Stimulated activated CD8-positive, alpha-beta memory T cell treated with anti-CD3 and anti-CD28 coated beads, Interleukin-15, amount 100 ng/mL, for 4 hours (primary cell): ENCODE measurements at places on chromosomes 4 and X.

DNA sequence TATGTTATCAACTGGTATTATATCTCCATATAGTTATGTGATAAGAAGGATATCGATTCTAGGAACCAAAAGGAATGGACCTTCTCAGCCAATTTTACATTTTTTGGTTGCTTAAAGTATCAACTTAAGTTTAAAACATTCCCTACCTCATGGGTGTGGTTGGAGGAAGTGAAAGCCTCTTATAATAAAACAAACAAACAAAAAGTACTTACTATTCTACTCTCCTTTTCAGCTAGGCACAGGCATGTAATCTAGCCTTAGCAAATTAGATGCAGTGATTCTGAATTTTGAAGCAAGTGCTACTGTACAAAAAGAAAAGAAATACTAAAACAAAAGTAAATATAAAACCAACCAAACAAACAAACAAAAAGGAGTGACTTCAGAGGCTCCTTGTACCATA lies 485.4 kb downstream of the C4orf33 start:
- no peak for DNase-seq

DNA sequence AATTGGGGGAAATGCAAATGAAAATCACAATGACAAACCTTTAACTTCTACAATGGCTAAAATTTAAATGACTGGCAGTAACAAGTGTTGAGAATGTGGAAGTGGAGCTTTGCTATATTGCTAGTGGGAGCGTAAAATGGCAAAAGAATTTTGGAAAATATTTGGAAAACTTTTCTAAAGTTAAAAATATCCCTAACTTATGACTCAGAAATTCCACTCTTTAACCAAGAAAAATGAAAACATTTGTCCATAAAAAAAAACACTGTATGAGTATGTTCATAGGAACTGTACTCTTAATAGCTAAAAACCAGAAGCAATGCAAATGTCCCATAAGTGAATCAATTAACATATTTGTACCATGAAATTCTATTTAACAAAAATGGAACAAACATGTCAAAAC lies 3.6 kb downstream of the TBCK start:
- DNase-seq = no peak

- no peak for DNase-seq
These were observed 29.3 kb upstream of the CT47A1 start for GRCh38 chrX:121014826-121015225.

- no peak for DNase-seq
These were observed 225.1 kb upstream of the GALNTL6 start for GRCh38 chr4:171588051-171588545.

GRCh38 chr4:77184974-77185373 lies 28.0 kb downstream of the CCNG2 start:
- DNase-seq = no peak

DNA sequence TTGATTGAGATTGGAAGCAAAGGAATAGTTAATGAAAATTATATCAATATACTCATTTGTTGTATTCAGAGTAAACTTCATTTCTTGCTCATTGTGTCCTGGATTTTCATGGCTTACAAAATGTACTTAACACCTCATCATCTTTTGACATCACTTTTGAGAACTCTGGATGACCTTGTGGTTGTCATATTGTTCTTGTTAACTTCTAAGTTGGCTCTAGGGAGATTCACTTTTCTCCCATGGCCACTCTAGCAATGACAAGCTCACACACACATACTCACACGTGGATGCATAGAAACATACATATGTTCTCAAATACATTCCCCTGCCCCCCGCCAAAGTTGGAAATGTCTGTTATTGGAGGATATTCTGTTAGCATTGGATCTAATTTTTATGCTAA lies 15.3 kb downstream of the PHEX start:
- DNase-seq = no peak

DNA sequence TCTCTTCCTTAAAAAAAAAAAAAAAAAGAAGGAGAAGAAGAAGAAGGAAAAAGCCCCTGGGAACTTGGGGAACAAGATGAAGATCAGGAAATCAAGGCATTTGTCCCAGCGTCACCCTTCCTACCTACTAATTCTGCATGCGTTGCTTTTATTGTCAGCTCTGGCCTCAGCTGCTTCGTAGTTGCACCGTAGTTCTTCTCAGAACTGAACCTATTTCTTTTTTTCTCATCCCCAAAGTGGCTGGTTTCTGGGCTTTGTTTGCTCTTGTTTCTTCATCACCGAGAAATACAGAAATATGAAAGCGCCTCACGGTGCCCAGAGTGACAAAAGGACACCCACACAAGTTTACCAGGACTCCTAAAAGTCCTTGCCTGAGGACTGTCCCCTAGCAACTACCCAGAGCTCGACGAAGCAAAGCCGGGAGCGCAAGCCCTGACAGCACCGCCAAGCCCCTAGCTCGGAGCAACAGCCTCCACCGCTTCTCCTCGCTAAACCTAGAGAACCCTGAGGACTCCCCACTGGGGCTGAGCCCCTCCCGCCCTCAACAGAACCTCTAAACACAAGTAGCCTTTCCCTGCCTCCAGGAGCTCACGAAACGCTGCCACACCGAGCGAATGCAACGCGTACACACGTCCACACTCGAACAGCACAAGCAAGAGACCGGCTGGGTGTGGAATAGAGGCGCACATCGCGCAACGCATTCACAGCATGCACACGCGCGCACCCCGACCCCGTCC lies 710 bp downstream of the PRKG2 start:
- no peak for DNase-seq

GRCh38 chr4:25703731-25704388 lies 48.2 kb downstream of the SLC34A2 start:
- no peak for DNase-seq

- no peak for DNase-seq
These were observed 152.0 kb downstream of the IL15 start for GRCh38 chr4:141788169-141788915.

GRCh38 chr4:67996127-67996526 lies 32.8 kb upstream of the TMPRSS11A start:
- no peak for DNase-seq

DNA sequence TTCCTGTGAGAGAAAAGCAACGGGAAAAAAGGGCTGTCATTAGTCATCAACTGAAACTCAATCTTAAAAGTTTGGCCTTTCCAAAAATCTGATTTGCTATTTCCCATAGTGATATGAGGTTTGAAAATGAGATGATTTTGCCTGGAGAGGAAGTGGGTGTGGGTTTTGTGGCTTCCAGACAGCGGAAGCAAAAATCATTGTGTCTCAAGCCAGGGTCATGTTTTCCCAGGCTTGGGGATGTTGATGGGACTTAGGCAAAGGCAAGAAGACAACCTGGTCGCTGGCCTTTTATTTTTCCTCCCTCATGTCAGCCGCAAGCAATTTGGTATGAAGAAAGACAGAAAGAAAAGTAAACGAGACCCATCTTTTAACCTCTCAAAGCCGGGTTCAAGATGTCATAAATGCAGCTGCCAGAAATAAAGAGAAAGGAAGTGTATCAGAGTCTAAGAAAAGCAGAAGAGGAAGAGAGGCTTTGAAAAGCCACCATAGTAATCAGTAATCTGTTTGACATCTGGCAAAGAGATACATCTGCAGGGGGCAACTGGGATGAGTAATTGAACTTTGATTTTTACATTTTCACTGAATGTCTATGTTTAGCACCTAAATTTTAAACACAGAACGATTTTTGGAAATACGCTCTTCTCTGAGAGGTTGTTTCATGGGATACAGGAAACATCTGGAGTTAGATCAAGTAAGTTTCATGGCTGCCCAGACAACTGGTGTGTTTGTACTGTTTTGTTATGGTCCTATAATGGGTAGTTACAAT lies 521.6 kb upstream of the SLIT2 start:
- no peak for DNase-seq

DNA sequence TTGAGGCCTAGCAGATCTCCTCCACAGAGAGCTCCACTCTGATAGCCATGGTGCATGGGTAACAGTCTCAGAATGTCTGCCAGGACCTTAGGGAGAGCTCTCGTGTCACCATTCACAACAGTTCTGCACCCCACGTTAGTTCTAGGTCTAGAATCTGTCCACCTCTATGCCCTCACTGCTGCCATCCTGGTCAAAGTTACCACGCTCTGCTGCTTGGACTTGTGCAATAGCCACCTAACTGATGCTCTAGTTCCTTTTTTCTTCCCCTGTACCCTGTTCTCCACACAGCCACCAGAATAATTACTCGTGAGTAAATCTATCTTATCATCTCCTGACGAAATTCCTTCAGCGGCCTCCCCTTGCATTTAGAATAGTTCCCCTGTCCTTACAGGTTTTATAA lies 268.8 kb upstream of the GATB start:
- DNase-seq = no peak

GRCh38 chr4:3413217-3413671 lies 28.5 kb upstream of the HGFAC start:
- no peak for DNase-seq

DNA sequence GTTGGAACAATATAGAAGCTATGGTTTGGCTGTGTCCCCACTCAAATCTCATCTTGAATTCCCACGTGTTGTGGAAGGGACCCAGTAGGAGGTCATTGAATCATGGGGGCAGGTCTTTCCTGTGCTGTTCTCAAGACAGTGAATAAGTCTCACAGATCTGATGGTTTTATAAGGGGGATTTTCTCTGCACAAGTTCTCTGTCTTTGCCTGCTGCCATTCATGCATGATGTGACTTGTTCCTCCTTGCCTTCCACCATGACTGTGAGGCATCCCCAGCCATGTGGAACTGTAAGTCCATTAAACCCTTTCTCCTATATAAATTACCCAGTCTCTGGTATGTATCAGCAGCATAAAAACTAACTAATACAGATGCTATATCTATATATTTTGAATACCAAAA lies 135.2 kb upstream of the EDNRA start:
- DNase-seq = no peak

DNA sequence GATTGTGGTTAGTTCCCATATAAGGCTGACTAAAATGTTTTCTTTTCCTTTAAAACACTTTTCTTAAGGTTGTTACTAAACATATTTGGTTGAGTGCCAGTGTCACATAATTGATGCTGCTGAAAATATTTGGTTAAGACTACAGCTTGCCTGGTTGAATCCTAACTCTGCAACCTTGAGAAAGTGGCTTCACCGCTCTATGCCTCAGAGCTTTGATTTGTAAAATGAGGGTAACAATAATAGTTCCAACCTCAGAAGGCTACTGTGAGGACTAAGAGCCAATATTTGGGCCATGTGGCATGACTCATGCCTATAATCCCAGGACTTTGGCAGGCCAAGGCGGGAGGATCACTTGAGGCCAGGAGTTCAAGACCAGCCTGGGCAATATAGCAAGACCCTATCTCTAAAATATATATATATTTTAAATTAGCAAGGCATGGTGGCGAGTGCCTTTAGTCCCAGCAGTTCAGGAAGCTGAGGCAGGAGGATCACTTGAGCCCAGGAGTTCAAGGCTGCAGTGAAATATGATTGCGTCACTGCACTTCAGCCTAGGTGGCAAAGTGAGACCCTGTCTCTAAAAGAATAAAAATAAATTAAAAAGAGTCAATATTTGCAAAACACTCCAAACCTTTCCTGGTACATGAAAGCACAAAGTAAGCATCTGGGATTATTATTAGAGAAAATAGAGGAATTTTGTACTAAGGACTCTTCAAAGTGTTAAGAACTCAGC lies 7.1 kb upstream of the NEIL3 start:
- DNase-seq = no peak

- no peak for DNase-seq
These were observed 66.1 kb downstream of the HADH start for GRCh38 chr4:108055787-108056186.

DNA sequence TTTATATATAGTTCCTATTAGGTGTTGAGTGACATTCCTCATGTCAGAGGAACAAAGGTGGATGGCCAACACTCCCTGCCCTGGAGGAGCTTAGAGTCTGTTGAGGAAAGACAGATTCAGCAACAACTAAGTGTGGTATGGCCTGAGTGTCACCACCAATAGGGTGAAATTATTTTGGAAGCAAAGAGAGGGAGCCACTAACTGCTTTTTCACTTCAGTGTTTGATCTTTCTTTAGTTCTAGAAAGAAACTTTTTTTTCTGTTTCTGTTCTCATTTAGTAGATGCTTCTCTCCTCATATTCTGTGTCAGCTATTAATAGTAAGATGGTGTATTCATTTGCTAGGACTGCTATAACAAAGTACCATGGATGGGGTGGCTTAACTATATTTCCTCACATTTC lies 81.5 kb downstream of the ARX start:
- no peak for DNase-seq

GRCh38 chr4:122980860-122981259 lies 58.5 kb upstream of the NUDT6 start:
- no peak for DNase-seq

DNA sequence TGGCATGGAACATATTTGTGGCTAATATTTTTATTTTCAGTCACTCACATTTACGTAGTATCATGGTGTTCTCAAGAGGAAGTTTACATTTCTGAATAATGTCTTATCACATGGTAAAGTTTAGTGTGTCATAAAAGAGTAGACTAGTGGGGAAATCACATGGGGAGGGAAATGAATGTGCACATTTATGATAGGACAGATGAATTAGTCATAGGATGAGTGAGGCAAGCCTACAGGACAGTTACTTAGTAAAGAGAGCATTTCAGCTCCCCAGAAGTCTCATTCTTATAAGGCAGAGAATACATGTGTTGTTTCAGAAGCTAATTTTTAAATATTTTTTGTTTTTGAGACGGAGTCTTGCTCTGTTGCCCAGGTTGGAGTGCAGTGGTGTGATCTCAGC lies 6.2 kb downstream of the GK start:
- DNase-seq = no peak

- DNase-seq = no peak
These were observed 69.9 kb downstream of the HMGB2 start for GRCh38 chr4:173264245-173264644.

DNA sequence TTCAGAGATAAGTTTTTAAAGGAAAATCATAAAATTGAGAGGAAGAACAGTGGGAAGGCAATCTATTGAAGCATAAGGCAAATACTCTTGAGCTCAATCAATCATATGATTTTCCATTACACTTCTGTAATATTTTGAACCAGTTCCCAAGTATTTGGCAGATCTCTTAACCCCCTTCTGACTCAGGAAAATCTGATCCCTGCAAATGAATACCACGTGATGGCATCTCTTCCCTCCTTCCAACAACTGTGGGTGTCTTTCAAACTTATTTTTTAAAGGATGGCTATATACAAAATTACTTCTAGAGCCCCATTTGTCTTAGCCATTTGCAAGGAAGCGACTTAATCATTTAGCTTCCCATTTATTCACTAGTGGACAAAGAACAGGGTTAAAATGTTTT lies 41.9 kb downstream of the AMOT start:
- no peak for DNase-seq

- DNase-seq = no peak
These were observed 167.6 kb upstream of the CXorf66 start for GRCh38 chrX:140132937-140133336.

DNA sequence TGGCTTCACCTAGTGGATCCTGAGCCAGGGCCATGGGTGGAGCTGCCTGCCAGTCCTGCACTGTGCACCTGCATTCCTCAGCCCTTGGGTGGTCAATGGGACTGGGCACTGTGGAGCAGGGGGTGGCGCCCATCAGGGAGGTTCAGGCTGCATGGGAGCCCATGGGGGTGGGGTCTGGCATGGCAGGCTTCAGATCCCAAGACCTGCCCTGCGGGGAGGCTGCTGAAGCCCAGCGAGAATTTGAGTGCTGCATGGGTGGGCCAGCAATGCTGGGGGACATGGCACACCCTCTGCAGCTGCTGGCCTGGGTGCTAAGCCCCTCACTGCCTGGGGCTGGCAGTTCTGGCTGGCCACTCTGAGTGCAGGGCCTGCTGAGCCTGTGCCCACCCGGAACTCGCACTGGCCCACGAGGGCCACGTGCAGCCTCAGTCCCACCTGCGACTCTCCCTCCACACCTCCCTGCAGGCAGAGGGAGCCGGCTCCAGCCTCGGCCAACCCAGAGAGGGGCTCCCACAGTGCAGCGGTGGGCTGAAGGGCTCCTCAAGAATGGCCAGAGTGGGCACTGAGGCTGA lies 270.0 kb downstream of the CENPC start:
- no peak for DNase-seq
